ENCODE measurements at places on chromosomes 4 and X.

GRCh38 chrX:141164406-141164805 is 12.5 kb downstream of the LDOC1 start:
- DNase-seq, result no peak

DNA sequence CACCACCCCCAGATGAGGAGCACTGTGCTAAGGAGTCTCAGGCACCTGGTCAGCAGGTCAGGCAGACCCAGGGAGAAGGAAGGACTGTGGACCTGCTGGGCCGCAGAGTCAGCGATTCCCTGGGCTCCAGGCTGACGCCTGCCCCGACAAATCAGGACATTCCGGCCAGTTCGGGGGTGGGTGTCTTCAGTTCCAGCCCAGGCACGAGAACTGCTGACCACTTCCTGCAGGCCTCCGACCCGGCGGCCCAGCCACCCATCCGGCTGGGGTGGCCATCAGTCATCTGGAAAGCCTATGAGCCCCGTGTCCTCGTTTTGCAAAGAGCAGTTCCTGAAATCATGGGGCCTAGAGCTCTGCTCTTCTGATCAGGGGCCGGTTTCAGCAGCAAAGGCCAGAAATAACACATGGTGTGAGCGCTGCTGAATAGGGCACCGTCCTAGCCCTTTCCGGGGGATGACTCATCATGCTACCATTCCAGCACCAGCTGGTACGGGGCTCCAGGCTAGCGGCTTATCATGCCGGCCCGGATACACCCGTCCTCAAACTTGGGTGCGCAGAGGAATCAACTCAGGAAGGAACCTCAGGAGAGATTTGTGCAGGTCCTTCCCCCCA is 7.8 kb upstream of the SH3TC1 start:
- DNase-seq, result no peak

GRCh38 chr4:155094201-155094820 is 114.1 kb upstream of the NPY2R start:
- DNase-seq, result no peak

DNA sequence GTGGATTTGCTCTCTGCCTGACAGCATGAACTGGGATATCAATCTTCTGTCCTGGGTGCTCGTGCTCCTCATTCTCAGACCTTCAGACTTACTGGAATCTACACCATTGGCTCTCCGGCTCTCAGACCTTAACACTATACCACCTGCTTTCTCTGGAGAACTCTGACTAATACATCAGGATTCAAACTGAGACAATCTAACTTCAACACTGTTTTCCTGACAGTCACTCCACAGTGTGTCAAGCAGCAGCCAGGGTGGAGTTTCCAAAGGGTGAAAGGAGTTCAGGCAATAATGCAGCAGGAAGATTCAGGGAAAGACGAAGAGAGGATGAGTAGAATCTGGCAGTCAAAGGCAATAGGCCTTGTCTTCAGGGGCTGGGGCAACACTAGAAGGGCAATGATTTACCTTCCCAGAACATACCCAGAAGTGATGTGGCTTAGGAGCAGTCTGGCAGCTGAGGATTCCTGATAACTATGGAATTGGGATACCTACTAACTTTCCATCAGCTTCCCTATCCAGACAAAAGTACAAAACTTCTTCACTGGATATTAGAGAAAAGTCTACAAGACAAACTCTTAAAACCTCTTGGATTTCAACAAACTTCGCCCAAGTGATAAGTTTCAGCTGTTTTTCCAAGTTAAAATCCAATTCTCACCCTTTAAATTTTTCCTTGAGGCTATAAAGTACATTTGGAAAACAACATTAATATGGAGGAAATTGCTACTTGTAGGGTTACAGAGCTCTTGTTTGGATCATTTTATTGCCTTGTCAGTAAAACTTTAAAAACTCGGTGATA is 58.4 kb upstream of the SLIT2 start:
- no peak for DNase-seq

- DNase-seq, result no peak
Measured at GRCh38 chr4:186666252-186666651, 57.4 kb downstream of the FAT1 start.

DNA sequence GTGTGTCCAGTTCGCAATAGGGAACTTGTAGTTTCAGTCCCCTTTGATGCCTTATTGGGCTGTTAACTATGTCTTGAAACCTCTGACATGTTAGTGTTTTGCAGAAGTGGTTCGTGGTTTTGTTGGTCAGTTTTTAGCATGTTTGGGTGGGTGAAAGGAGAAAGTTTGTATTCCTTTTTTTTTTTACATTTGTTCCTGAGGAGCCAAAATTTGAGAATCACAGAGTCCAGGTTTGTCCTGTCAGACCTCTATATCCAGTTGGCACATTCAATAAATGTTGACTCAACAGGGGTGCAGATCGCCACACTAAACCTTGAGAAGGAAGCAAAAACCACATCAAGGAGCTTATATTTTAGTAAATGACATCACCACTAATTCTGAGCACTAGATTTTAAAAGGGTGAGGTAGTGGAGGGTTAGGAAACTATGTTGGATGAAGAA is 26.2 kb downstream of the DLG3 start:
- no peak for DNase-seq

DNA sequence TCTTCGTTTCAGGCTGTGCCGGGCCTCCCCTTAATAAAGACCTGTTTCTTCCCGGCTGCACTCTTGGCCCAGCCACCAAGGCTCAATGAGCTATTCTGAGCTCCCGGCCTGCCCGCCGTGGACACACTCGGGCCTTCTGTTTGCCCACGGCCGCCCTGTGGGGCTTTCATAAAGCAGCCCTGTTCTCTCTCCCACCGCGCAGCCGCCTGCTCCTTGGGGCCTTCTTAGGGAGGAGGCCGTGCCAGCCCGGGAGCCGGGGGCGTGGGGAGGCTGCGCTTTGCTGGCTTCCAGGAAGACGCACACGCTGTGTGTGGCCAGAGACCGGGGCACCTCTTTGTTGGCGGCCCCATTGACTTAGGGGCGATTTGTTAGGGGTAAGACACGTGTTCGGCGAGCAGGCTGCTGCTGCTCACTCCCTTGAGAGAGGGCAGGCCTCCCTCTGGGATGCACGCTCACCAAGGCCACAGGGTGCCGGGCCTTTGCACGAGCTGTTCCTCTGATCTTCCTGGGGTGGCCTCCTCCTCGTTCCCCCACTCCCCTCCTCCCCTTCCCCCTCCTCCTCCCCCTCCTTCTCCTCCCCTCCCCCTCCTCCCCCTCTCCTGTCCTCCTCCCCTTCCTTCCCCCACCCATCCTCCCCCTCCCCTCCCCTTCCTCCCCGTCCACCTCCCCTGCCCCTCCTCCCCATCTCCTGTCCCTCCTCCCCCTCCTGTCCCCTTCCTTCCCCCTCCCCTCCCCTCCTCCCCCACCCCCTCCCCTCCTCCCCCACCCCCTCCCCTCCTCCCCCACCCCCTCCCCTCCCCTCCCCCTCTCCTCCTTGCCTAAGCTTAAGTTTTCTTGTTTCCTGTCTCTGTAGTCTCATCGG is 11.3 kb downstream of the BLOC1S4 start:
- no peak for DNase-seq

DNA sequence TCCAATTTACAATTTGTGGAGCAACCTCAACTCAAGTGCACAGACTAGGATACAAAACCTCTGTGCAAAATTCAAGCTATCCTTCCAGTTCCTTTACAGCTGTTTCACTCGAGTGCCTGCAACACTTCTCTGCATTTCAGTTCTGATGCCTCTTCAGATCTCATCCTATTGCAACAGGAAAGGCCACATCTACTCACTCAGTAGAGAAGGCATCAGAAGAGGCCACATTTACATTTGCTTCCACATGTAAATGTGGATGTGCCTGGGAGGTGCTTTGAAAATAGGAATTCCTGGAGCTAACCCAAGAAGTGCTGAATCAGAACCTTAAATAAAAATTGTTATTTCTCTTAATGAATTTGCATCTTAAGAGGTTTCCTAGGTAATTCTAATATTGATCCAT is 45.8 kb upstream of the SERTM2 start:
- DNase-seq, result no peak

DNA sequence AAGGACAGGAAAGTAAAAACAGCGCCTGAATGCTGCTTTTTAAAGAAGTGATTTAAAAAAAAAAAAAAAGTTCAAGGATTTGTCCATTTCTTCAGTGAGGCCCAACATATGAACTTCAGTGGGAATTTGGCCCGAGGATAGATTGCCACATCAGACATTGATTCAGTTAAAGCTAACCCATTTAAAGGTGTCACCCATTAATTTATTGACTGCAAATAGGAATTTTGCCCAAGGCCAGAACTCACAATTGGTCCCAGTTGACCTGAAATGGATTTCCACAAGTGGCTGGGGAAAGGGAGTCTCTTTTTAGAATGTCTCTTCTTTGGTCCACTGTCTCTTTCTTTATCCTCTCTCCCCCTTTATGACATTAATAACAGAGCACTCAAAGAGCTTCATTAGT is 86.5 kb upstream of the RPL34 start:
- DNase-seq, result no peak

GRCh38 chr4:186820391-186820891 is 96.8 kb upstream of the FAT1 start:
- no peak for DNase-seq
